ENCODE measurements at places on chromosomes 1 and 21.

DNA sequence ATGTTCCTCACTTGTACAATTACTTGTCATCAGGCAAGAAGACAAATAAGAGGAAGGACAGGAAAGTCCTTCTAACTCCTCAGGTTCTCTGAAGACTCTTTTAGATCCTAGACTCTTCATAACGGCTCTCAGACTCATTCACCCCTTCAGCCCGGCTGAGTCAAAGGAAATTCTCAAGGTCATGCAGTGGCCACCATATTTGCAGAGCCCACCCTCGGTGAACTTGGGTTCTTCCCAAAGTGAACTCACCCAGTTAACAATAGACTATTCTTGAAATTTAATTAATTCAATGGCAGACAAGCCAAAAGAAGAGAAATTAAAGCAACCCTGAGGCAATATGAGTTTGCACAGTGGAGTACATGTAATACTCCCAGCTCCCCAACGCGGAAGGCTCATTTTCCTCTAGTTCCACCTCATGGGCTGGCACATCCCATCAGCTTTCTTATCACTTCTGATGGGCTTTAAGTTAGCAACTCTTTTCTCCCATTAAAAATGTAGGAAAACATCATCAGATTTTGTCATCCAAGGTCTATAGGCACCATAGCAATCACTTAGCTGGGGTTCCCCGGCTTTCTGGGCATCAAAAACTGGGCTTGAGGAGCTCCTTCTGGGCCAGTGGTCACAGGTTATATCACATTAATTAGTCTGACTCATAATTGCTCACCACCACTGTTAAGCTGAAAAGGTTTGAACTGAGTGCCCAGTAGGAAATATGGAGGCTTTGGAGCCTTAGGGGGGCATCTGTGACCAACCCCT, 27.8 kb upstream of the TIAM1 start:
- DNase-seq, result no peak

GRCh38 chr21:38848187-38848609, 42.5 kb downstream of the ETS2 start:
- no peak for DNase-seq

DNA sequence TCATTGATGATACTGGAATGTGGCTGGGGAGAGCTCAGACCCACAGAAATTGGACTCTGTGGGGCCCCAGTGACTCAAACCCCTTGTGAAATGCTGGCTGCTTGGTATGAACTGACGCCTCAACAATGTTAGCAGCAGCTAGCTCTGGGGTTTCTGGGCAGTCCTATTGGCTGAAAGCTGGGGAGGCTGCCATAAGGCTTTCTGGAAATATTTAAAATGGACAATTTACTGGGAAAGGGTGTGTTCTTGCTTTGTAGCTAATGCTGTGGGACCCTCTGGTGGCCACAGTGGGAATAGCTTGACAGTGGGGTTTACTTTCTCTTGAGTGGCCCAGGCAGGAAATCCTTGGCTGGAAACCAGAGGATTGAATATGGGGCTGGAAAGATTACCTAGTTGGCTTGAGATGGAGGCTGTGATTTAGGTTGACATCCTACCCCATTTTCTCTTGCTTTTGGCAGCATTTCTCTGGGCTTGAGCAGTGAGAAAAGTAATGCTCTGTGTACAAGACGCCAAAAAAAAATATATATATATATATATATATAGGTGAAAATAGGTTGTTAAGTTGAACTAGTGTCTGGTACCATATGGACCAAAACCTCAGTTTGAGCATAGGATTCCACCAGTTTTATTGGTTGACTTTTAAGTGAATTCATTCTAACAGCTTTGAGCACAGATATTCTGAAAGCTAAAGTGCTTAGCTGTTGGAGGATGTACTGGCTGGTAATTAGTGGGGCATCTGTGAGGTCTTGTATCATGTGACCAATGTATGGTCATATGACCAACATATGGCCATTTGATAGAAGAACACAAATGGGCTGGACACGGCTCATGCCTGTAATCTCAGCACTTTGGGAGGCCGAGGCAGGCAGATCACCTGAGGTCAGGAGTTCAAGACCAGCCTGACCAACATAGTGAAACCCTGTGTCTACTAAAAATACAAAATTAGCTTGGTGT, 8.2 kb upstream of the S100A10 start:
- peak; percentile 63 for DNase-seq

GRCh38 chr1:64983110-64983509, 16.8 kb upstream of the JAK1 start:
- DNase-seq, result no peak
